ENCODE measurements at places on chromosomes 5 and 9.

DNA sequence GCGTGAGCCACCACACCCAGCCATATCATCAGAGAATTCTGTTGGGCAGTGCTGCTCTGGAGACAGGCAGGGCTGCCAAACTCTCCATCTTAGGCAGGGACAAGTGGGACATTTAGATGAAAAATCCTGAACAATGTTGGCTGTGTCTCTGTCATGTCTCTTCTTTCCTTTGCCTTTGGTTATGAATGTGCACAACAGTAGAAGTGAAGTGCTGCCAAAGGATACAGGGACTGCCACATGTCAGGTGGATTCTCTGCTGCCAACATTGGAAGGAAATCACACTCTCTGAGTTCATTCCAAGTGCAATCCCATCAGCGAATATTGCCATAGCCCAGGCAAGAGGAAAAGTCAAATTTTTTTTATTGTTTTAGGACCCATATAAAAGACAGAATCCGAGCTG, 348.8 kb downstream of the TRPM3 start:
- DNase-seq: no peak

DNA sequence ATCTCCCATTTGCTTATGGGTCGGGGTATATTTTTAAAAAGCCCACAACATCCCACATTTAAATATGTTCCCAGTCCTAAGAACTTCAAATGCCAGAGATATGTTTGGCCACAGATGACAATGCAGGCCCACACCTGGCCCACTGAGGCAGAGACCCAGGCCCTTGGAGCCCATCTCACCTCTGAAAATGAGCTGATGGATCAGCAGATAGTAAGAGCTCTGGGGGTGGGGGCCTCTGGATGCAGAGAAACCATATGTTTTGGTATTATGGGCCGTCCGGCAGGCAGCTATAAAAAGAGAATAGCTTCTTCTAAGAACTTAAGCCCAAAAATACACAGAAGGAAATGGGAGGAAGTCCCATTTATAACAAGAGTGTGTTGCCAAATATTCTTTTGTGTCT, 256.0 kb downstream of the GRIA1 start:
- DNase-seq: no peak

DNA sequence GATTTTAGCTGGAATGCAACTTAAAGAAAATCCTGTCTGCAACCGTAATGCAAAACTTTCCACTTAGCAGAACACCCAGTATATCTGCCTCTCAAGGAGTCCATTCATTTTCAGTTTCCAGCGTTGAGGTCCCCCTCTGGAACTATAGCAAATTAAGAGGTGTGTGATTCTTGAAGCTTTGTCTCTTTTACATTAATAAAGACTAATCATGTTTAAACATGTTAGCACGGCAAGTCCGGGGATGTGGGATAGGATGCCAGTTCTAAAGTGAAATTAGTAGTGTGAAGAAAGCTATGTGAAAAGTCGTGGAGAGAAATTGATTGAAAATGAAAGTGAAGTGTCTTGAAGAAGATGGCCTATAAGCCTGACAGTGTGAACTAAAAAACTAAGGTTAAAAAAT, 429.1 kb downstream of the NR2F1-AS1 start:
- no peak for DNase-seq

DNA sequence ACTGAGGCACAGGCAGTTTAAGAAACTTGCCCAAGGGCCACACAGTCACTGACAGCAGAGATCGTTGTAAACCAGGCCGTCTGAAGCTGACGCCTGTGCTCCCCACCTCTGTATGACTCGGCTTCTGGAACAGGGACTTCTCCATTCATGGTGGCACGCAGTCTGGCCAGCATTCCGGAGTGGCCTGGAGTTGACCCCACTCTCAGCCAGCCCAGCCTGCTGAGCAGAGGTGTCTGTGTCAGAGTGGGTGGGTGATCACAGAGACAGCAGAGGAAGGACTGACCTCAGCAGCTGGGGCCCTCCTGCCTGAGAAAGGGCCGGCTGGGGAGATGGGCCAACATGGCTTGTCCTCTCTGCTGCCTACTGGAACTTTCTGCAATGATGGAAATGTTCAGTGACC, 12.6 kb downstream of the LRSAM1 start:
- no peak for DNase-seq

DNA sequence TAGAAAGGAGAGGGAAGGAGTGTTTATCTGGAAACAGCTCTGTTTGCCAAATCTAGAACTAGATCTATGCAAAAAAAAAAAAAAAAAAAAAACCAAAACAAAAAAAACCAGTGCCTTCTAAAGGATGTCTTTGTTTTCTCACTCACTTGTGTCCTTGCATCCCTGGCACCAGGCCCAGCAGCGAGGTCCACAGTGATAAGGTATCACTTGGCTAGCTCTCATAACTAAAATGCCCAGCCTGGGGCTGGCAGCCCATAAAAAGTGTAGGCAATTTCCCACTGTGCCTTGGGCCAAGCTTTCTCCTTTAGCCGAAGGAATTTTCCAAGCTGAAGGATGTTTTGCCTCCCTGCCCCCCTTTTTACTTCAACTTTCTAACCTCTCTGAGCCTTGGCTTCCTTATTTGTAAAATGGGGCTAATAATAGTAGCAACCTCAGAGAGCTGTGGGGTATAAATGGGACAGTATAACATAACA, 20.8 kb downstream of the RGS3 start:
- no peak for DNase-seq

DNA sequence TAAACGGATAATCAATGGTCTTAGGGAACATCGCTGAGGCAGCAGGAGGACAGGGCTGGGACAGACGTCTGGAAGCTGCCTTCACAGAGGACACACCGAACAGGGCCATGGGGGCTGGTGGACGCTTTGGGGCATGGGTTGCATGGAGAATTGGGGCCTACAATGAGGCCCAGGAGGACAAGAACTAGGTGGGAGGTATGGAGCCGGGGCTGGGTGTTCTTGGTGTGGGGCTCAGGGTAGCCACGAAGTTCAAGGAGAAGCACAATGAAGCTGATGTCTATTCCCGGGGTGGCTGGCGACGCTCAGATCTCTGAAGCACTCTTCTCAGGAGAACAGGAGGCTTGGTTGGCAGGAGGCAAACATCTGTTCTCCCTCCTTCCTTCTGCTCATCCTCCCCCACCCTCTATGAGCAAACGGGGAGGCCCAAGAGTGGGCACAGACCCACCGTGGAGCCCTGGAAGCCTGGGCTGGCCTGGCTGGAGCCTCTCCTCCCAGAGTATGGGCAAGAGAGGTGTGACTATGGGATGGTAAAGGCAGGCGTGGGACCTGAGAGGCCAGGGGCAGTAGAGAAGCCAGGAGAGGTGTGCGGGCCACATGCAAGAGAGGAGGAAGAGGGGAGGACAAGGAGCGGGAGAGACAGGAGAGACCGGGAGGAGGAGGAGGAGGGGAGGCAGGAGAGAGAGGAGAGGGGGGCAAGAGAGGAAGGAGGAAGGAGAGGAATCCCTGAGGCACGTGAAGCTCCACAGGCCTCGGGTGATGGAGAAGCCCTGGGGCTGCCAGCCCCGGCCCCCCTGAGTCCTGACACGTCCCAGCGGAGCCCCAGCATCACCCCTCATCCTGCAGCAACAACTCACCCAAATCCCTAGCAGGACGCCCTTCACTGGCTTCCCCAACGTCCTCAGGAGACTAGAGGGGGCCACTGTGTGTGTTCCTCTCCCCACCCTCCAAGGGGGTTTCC, 159.1 kb downstream of the OLFM1 start:
- DNase-seq: no peak

DNA sequence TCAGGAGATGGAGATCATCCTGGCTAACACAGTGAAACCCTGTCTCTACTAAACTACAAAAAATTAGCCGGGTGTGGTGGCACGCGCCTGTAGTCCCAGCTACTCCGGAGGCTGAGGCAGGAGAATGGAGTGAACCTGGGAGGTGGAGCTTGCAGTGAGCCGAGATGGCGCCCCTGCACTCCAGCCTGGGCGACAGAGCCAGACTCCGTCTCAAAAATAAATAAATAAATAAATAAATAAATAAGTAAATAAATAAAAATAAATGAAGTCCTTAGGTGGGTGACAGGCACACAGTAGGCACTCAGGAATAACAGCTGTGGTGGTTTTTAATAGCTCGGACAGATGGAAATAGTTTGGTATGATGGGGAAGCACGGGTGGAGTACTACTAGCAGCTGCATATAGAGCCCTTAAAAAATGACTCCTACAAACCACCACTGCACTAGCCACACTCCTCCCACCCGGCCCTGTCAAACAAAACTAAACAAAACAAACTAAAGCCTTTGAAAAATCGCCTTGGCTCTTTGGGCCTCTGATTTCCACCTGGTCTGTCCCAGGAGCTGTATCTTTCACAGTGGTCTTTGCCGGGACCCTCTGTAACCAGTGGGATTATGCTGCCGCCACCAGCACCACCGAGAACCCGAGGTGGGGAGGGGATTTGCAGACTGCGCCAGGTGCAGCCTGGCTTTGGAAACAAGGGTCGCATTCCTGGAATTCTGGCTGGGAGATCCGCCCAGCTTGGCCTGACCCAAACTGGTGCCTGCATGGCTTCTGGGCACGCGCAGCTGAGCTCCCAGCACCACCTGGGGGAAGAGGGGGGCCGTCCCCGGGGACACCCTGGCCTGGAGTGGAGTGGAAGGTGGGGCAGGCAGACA, 5.1 kb upstream of the WDR5 start:
- DNase-seq: no peak

Measured in cortex of kidney (tissue), 1 donor.